ENCODE measurements at places on chromosomes 5 and 9.
A peak's percentile ranks its signal among the peaks of the same experiment; 100 is the strongest.

- no peak for DNase-seq
Measured at GRCh38 chr5:111231119-111231518, 6.9 kb downstream of the CAMK4 start.

DNA sequence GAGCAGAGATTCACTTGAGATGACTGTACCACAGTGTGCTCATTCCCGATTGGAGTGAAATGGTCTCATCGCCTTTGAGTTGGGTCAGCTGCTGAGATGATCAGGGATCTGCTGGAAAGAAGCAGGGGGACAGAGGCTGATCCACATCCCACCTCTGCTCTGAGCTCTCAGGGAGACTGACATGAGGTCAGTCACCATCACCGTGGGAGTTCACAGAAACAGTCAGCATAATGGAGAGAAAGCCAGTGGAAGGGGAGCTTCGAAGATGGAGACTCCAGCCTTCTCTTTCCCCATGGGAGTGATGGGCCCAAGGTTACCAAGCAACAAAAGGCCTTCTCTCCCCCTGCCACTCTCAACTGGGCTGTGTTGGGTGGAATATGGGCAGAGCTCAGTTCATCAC is 276.4 kb downstream of the CDK5RAP2 start:
- DNase-seq = no peak

DNA sequence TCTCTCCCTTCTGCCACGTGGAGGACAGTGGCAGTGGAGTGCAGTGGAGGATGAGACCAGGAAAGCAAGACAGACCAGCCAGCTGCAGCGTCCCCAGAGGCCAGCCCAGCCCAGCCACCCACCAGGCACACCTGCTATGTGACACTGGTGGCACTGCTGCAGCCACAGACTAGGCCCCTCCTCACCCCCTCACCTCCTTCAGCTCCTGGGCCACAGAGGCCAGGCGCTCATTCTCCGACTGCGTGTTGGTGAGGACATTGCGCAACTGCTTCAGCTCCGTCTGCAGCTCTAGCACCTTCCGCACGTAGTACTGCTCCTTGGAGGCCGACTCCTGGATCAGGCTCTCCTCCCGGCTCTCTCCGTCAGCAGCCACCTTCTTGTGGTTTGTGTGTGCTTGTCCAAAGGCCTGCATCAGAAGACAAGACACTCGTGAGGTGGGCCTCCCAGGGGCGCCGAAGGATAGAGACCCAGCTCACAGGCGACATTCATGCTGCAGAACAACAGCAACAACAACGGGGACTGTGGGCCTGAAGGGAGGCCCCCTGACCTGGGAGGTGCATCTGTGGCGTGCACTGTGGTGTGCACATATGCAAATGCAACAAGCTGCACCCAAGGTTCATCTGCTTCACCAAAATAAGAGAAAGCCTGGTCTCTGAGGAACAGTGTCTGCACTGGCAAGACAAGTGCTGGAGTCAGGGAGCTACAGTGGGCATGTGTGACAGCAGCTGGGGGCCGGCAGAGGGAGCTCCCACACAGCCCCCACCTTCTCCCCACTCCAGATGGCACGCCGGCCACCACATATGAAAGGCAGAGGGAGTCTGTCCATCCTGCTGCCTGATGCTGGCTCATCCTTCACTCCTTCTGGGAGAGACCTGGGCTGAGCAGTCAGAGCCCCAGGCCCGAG is 35.5 kb downstream of the BICD2 start:
- no peak for DNase-seq

GRCh38 chr5:123598028-123598689 is 86.2 kb downstream of the CSNK1G3 start:
- DNase-seq = no peak

- DNase-seq = no peak
Measured at GRCh38 chr5:73471654-73472053, 23.1 kb upstream of the FOXD1 start.

DNA sequence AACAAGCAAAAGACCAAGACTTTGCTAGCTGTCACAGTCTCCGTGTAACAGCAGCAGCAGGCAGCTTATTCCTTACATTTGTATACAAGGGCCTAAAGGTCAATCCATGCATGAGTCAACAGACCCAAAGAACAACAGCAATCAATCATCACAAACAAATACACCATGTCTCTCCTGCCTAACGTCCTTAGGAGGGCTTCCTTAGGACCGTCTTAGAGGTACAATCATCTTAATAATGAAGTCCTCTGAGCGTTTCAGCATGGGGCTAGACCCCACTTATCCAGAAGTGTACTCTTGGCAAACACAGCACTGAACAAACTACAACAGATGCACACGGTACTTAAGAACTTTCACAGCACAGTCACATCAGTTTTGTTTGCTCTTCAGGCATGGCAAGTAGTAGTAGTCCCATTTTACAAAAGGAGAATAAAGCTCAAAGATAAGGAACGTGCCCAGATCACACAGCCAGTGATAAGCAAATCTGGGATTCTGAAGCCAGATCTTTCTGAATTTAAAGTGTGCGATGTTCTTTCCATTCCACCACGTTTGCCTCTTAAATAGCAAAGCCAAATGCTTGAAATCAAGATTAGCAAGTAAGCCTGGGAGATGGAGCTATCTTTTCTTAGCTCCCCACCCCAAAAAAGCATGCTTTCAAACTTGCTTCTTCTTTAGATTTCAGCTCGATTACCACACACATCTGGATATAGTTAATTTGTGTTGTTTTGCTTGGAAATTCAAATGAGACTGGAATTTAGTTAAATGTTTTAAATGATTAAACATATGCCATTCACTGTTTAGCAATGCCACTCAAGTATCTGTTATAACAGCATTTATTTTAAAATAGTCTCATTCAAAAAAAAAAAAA is 24.2 kb downstream of the PSMB7 start:
- no peak for DNase-seq

DNA sequence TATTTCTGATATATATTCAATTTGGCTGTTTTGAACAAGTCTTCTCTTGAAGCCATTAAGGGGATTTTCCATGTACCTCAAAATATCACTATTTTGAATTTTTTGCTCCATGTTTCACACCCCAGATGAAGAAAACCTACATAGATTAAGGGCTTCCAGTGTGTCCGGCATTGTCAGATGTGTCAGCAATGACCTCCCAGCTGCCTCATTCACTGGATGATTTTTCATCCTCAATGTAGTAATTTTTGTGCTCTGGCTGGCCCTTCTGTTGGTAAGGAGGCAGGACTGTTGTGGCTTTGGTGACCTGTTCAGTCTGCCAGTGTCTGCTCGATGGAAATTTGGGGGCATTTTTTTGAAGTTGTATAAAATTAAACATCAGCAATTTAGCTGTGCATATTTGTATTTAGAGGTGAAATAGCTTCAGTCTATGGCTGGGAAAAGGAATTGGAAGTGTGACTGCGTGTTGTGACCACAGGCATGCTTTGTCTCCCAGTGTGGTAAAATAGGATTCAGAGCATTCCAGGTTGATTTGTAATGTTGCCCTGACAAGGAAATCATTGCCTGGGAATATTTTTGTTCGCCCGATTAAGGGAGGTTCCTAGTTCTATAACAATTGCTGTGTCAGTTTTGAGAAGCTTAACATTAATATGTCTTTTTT is 312.4 kb downstream of the ARHGEF28 start:
- DNase-seq = peak; percentile 92

GRCh38 chr9:131625790-131626670 is 80.7 kb downstream of the PRRT1B start:
- DNase-seq = no peak

- DNase-seq = no peak
Measured at GRCh38 chr5:60161340-60161934, 267.9 kb upstream of the PDE4D start.

DNA sequence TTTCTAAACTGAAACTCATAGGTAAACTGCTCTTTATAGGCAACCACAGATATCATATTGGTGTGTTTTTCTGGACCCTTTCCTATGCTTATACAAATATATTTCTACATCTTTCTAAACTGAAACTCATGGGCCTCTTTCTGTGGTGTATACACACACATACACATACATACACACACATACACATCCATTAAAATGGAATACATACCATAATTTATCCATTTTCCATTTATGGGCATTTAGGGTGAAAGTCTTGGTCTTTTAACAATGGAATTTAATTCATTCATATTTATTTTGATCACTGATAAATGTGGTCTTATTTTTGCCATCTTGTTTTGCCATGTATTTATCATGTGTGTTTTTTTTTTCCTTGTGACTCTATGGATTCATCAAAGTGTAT is 44.1 kb downstream of the SLC22A5 start:
- no peak for DNase-seq

GRCh38 chr5:56638061-56638621 is 177.2 kb upstream of the MAP3K1 start:
- DNase-seq = no peak

DNA sequence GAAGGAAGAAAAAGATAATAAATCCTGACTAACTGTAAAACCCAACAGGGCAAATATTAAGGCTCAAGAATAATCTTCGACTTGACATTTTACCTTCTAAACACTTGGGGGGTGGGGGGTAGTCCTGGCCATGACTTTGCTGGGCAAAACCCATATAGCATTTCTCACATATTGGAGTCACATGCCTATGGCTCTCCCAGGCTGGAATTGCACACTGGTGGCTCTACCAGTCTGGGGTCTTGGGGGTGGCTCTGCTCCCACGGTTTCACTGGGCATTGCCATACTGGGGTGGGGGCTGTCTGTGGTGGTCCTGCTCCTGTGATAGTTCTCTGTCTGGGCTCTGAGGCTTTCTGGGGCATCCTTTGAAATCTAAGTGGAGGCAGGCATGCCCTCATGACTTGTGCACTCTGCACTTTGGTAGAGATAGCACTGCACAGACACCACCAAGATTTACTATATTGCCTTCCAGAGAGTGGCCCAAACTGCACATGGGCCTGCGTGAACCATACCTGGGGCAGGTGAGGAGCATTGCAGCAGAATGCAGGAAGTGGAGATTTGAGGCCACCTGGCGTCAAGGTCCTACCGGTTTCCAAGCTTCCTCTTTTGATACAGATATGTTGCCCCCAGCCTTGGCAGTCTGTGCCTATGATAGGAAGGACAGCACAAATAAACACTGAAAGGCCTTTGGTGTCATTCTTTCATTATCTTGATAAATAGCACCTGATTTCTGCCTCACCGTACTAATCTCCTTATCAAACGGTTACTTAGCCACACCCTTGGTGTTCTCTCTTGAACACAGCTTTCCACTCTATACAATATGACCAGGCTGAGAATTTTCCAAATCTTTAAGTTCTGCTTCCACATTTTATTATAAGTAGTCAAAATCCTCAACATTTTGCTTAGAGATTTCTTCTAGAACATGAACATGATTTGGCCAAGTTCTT is 29.8 kb downstream of the BAAT start:
- DNase-seq = no peak

- DNase-seq = no peak
Measured at GRCh38 chr5:97141031-97141430, 1.4 kb downstream of the LIX1 start.

DNA sequence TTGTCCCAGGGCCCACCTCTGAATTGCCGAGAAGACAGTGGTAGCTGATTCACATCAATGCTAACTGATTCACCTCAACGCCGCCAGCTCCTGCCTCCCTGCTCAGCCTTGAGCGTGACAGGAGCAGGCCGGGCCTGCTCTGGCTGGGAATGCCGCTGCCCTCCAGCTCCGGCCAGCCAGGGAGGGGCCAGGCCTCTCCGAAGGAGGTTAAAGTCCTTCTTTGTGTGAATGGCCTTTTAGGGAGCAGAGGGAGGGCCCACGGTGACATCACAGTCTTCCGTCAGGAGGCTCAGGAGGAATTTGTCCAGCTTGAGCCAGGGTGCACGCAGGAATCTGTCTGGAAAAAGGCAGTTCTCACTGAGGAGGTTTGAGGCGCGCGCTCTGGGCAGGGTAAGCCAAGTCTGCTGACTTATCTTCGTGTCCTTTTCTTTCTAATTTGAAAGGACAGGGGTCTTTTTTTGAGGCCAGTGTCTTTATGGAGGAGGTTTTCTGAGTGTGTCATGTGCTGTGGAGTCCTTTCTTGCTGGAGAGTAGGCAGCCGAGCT is 82.7 kb downstream of the C9orf152 start:
- peak; percentile 96 for DNase-seq

DNA sequence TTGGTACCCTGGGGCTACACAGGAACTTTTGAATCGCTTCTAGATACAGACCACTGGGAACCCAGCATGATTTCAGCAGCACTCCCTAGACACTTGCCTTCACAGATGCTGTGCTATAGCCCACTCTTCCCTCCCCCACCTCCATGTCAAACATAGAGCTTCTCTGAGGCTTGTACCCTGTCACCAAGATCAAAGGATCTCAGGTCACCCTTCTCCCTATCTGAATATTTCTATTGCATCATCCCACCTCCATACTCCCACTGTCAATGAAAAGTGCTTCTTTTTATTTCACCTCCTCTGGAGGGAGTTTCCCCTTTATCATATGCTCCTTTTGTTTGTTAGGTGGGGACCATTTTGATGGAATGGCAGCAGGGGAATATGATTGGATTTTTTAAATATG is 29.2 kb upstream of the PHF24 start:
- no peak for DNase-seq

DNA sequence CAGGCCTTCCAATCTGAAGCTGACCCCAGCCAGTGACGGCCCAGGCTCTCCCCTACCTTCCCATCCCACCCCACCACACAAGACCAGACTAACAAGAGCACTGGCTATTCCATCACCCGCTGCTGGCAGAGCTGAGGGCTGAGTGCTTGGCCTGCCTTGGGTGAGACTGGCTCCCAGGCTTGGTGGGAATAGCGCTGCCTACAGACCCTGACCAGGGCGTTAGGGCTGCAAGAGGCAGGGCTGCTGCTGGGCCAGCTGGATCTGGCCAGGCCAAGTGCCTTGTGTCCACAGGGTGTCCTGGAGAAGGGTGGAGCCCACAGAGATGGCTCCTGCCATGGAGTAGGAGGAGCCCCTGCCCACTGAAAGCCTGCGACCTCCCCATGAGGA is 31.6 kb upstream of the ANGPTL2 start:
- no peak for DNase-seq

DNA sequence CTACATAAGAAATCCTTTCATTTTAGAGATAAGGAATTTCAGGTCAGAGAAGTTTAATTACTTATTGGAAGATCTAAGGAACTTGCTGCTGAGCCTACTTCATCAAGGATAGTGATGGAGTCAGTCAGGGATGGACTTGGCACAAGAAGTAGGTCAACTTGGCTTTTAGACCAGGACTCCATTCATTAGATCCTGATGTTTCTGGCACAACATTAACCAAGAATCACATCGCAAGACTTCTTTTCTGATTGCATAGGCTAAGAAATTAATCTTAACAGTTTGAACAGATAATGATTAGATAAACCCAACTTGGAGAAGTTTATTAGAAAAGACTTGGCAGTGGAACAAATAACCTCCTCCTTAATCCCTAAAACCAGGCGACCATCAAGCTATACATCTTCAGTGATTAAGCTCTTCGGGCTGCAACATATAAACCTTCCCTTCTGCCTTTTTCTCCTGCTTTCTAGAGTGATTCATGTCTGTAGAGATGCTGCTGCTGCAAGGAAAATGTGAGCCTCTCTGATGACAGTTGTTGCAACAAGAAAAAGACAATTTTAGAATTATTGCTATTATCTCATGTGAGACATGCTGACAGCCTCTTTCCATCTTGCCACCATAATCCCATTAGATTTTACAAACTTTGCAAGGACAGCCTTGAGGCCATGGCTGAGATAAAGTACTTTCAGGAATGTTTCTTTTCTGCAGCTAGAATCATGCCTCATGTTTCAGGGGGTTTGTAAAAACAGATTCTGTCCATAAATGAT is 207.9 kb upstream of the SLC27A6 start:
- DNase-seq = no peak

Measured in BJ (cell line).